ENCODE measurements at places on chromosomes 13 and 19. TPM values are rescaled to one million over a fixed set of nuclear protein-coding genes. Genes with fewer than 3 reads are reported as not detected.

ZNF628 gene
- total RNA-seq: 8.0 TPM

KEAP1 gene
- total RNA-seq: 118 TPM

KLHL26 gene
- 18.3 TPM for total RNA-seq

DNA sequence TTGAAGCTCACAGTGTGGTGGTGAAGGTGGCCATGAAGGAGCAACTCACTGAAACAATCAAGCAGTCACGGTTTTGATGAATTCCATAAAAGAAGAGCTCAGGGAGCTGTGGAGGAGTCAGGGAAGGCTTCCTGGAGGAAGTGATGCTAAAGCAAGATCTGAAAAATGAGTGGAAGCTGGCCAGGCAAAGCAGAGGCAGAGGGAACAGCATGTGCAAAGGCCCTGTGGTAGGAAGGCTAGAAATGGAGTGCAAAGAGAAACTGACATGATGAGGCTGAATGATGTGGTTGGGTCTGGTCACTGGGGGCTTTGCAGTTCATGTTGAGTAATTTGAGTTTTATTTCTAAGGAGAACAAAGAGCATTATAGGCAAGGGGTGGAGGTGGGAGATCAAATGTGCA lies 6.9 kb downstream of the ADGRE1 start:
- DNase-seq: no peak

DNA sequence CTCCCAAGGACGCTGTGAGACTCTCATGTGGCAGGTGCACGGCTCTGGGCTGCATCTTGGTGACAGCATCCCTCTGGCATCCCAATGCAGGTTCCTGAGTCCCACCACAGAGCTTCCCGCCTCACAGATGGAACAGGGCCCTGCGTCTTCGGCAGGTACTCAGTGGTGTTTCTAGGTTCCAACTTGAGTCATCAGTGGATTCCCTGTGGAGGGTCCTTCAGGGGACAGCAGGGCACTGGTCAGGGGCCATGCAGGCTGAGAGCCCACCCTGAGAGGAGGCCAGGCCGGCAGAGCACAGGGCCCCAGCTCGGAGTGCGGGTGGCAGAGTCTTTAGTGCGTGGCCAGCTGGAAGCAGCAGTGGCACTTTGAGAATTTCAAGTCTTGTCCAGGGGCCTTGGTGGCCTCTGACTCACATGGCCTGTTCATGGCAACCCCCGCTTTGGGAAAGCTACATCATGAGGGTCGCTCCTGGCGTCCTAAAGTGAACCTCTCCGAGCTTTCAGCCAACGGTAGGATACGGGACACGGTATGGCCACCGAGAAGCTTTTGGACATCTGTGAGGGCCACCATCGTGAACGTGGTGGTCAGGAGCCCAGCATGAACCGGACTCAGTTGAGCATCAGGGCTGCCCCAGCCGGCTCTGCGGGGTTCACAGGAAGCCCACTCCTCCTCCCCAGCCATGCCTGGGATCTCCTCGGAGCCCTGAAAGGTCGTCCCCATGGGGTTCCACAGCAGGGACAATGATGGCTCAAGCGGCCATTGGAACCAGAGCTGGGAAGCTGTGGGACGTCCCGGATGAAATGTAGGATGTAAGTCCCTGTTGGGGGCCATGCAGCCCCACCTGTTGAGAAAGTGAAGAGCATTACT lies 72.0 kb upstream of the MCF2L start:
- peak; percentile 31 for DNase-seq

Measured in natural killer cell treated with Interleukin-12 subunit alpha and Interleukin-12 subunit beta and Interleukin-15 and Interleukin-18, amount 100 ng/mL, for 72 hours (primary cell).